ENCODE measurements at places on chromosomes 13 and 19.
A peak's percentile ranks its signal among the peaks of the same experiment; 100 is the strongest.

DNA sequence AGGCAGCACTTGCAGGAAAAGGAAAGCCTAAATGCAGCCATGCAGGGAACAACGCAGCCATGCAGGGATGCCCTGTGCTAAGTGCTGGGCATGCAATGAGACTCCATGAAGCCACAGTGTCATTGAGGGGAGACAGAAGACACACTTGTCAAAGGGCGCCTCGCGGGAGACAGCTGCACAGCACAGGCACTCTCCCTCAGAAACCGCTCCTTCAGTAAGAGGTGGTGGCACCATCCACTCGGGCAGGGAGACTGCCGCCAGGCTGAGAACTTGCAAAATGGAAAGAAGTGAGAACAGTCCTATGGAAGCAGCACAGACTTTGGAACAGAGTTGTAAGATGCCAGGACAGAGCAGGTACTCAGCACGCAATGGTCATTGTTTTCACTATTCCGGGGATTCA, 51.1 kb downstream of the GGACT start:
- no peak for DNase-seq

DNA sequence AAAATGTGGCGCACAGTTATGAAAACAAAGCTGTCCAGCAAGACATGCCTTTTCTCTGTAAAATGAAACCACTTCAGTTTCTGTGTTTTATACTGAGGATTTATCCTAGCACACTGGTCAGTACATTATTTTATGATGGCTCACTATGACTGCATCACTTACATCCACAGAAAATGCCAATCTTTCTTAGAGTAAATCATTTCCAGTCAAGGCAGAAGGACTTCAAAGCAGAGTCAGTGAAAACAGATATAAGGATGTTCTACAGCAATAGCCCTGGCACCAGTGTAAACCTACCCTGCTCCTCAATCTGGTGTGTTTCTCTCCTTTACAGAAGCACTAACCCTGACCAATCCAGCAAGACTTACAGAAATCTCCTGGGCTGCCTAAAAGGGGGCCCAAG, 473.5 kb downstream of the GPC6 start:
- no peak for DNase-seq

- no peak for DNase-seq
Observed at GRCh38 chr13:79989217-79989661, 351.7 kb downstream of the SPRY2 start.

- no peak for DNase-seq
Observed at GRCh38 chr13:30735872-30736175, 481 bp downstream of the ALOX5AP start.

- no peak for DNase-seq
Observed at GRCh38 chr19:11710313-11710712, 28.4 kb downstream of the ZNF823 start.

DNA sequence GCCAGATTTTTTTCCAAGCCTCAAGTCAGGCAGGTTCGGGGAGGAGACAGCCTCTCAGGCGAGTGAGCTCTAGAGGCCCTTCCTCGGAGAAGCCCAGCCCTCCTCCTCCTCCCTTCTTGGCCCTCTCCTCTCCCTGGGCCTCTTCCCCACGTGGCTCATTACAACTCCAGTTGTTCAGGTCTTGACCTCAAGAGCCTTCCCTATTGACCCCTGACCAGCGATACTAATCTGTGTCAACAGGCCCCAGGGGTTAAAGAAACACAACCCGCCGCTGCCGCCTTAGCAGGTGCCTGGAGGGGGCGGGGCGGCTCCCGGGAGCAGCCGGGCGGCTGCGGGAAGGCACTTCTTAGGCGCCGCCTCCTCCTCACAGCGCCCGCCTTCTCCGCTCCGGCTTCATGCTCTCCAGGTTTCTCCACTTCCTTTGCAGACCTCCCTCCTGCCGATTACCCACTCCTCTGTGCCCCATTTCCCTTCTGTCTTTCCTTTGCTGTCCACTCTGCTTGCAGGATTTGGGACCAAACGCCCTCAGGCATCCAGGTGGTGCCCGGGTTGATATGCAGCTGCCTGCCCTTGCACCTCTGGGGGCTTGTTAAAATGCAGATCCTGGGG, 51.0 kb downstream of the LYL1 start:
- peak; percentile 60 for DNase-seq

- DNase-seq = no peak
Observed at GRCh38 chr13:97653443-97654140, 219.6 kb downstream of the RAP2A start.

GRCh38 chr19:51227326-51227725, 2.4 kb downstream of the CD33 start:
- DNase-seq = no peak

- DNase-seq = no peak
Observed at GRCh38 chr19:6424195-6424938, at the start of gene KHSRP. Gene KHSRP (minus strand): TSS chr19:6424811. CDS start chr19:6424701, 110 bp downstream.

DNA sequence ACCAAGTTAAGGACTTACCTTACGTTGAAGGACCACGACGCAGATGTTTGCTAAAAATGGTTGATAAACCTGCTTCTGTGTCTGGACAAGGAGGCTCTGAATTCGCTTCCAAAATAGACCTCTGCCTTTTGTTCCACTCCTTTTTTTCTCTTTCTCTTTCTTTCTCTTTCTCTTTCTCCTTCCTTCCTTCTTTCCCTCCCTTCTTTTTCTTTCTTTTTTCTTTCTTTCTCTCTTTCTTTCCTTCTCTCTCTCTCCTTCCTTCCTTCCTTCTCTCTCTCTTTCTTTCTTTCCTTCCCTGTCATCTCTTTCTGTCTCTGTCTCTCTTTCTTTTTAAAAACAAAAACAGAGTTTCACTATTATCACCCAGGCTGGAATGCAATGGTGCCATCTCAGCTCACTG, 290.7 kb downstream of the MYO16 start:
- DNase-seq = no peak

DNA sequence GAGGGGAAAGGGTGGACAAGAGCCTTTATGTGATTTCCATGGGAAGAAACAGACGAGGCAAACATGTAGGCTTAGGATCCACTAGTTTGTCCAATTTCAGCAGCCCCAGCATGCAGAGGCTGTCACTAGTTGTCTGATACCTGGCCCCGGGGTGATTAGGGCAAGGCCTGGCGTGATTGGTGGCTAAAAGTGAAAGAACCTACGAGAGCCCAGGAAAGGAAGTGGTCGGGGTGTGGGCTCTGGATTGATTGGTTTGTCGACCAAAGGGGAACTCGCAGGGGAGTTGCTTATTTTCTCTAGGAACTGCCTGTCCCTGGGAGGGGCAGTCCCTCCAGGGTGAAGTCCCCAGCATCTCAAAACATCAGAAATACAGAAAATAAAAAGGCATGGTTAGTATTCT, 64.2 kb upstream of the UQCRFS1 start:
- DNase-seq = no peak

DNA sequence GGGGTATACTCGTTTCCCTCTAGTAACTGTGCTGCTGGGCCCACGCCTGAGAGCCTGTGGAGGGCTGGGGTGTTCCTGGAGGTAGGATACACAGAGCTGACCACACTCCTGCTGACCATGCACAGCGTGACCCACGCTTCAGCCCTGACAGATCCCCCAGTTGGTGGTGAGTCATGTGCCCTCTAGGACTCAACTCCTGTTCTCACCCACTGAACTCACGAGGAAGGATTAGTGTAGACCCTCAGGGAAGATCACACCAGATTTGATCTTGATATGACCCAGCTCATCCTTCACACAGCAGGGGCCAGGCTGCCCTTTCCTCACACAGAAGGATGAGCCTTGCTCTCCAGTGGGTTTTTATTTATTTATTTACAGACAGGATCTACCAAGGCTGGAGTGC, 13.3 kb upstream of the ACP7 start:
- no peak for DNase-seq

- DNase-seq = no peak
Observed at GRCh38 chr13:26050568-26051230, 1.1 kb downstream of the SHISA2 start.

DNA sequence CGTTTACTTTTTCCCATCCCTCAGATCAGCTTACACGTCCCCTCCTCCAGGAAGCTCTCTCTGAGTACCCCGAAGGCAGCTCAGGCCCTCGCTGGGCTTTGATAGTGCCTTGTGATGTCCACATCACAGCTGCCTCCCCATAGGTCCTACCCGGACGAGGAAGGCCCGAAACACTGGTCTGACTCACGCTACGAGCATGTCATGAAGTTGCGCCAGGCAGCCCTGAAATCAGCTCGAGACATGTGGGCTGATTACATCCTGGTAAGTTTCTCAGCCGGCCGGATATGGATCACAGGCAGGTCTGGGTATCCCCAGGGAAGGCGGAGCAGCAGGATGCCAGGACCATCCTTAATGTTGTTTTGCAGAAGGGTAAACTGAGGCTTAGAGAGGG, 4.8 kb downstream of the COLGALT1 start:
- DNase-seq = no peak

DNA sequence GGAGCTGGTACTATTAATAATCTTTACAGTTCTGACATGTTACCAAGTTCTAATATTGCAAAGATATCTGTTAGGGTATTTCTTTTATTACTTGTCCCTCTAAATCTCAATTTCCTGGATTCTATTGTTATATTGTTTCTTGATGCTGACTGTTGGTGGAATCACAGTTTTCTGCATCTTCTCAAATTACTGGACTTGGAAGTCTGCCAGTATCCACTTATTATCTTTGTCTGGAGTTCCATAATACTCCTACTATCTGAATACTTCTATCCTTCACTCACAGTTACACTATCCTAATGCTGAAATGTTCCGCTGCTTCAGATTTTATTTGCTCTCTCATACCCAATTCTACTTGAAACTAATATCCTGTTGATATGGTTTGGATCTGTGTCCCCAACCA, 1985.7 kb upstream of the PRR20A start:
- no peak for DNase-seq

DNA sequence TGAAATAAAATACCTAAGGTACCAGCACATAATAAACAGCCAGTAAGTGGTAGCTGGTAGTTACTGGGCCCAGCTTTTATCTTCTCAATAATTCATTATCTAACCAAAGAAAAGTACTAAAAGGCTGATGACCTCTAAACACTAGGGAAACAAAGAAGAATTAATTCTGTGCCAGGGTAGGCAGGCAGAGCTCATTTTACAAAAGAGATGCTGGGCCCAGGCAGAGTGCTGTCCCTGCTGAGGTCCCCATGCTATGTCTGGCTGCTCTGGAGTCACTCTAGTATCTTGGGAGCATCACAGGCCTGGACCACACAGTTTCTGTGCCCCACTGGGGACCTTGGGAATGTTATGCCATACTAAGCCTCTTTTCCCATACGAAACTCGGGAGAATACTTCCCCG, 18.2 kb downstream of the ZNF507 start:
- DNase-seq = no peak

GRCh38 chr13:41501281-41501680, 43.9 kb downstream of the RGCC start:
- DNase-seq = no peak

- no peak for DNase-seq
Observed at GRCh38 chr19:18013210-18014111, 5.5 kb downstream of the ARRDC2 start.

DNA sequence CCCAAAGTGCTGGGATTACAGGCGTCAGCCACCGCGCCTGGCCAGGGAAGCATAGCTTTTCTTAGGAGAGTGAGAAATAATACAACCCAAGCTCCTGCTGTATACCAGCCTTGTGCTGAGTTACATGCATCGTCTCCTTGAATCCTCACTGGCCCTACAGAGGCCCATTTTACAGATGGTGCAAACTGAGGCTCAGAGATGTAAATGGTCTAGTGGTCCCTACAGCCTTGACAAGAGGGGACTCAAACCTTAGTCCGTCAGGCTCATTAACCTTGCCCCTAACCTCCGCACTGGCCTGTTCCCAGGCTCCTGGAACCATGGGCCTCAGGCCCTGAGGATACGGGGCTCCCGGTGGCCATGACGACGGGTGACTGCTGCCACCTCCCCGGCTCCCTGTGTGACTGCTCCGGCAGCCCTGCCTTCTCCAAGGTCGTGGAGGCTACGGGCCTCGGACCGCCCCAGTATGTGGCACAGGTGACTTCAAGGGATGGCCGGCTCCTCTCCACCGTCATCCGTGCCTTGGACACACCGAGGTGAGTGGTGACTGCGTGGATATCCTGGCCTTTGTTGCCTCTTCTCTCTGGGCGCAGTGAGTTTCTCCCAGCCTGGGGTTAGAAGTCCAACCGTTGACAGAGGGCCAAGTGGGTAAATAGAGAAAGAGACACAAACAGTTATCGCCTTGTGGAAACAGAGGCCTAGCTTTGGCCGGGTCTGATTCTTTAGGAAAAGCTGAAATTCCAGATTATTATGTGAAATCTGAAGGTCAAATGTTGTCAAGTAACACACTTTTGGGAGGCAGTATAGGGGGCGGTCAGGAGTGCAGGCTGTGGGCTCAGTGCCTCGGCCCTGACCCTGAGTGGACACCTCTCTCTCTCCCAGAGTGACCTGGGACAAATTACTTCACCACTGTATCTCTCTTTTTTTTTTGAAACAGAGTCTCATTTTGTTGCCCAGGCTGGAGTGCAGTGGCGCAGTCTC, 8.7 kb downstream of the MARCHF2 start:
- no peak for DNase-seq

DNA sequence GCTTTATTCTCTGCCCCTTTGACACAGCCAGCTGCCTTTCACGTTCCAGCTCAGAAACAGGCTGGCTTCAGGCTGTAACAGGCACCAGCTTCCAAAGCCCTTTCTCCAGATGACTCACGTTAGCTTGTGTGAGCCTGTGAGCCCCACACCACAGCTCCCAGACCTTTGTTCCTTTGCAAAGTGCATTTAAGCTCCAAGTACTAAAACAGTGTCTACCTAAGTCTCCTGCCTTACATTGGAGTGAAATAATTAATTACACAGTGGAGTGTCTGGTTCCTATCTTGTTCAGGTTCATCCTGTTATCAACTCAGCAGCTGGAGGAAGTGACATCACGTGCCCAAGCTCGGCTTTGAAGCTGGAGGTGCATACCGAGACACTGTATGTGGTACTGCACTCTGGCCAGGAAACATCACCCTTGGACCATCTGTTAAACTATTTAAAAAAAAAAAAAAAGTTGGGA, 475.8 kb downstream of the FOXO1 start:
- DNase-seq = no peak

DNA sequence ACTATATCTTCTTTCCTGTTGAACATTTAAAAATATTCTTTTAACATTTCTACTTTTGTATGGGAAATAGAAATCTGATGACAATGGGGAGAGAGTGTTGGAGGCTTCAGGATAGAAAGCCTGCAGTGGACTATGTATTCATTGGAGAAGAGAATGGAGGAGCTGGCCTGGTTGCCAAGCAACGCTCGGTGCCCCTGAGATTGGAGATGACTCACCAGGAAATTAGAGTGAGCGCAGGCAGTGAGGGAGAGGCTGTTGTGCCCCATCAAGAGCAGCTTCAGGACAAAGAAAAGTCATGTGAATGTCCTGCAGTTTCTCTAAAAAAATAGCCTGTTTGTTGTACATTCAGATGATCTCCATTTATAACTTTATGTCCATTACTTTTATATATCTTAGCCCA, 48.7 kb upstream of the ZNF835 start:
- DNase-seq = no peak

DNA sequence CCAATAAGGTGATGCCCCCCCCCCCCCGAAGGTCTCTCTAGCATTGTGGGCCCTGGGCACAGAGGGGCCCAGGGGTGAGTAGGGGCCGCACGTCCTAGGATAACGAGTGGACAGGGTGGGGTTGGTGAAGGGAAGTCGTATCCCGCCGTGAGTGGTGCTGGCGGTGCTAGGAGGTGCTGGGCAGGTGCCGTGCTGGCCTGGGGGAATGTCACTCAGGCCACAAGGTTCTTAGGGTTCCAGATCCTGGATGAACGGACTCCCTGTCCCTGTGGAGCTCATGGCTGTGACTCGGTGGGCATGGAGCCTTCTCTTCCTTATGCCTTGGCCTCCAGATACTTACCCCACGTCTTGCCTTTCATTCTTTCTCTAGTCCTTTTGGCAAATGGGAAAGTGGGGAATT, 157.4 kb upstream of the SOX1 start:
- no peak for DNase-seq
